NCI-H524 (cell line): ENCODE measurements at places on chromosomes 6 and 20.
A peak's percentile ranks its signal among the peaks of the same experiment; 100 is the strongest.

- DNase-seq: no peak
Observed at GRCh38 chr6:37972994-37973757, 153.6 kb downstream of the ZFAND3 start.

DNA sequence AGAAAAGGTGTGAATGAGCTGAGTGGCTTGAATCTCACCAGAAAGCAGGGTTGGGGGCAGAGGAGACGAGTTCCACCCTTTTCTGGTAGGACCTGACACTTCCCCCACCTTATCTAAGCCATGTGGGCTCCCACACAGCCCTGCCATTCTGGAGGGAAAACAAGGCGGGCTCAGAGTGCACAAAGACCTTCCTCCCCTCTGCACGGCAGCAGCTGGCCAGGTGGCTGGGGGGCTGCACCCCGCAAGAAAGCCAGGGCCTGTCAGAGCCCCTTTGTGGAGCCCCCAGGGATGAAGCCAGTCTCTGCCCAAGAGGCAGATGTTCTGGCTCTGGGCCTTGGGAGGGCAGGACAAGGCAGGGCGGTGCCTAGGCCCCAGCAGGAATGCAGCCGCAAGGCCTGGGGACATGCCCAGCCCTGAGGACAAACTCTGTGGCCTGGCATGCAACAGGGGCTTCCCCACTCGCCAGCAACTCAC is 48.4 kb upstream of the DSN1 start:
- DNase-seq: no peak

GRCh38 chr6:3867641-3868502 is 18.7 kb downstream of the FAM50B start:
- no peak for DNase-seq

DNA sequence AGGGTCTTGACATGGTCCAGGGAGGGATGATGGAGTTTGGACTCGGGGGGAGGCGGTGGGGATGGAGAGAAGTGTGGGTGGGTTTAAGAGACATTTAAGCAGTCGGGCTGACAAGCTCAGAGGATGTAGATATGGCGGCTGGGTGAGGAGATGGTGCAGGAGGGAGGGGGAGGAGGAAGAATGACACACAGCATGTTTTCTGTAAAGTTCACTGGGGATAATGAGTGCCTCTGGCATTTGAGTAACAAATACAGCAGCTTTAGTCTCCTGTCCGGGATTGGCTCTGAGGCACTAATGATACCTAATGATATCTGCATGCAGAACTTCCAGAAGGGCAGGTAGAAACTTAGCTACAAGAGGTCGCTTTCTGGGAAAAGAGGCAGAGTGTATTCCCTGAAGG is 107.8 kb downstream of the DHX35 start:
- no peak for DNase-seq

GRCh38 chr6:121847806-121848522 is 412.5 kb downstream of the GJA1 start:
- DNase-seq: peak; percentile 50

DNA sequence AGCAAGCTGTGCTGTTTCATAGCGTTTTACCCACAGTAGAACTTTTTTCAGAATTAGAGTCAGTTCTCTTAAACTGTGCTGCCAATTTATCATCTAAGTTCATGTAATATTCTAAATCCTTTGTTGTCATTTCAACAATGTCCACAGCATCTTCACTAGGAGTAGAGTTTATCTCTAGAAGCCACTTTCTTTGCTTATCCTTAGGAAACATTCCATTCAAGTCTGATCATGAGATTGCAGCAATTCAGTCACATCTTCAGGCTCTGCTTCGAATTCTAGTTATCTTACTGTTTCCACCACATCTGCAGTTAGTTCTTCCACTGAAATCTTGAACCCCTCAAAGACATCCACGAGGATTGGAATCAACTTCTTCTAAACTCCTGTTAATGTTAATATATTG is 12.5 kb downstream of the CTNNBL1 start:
- DNase-seq: no peak

DNA sequence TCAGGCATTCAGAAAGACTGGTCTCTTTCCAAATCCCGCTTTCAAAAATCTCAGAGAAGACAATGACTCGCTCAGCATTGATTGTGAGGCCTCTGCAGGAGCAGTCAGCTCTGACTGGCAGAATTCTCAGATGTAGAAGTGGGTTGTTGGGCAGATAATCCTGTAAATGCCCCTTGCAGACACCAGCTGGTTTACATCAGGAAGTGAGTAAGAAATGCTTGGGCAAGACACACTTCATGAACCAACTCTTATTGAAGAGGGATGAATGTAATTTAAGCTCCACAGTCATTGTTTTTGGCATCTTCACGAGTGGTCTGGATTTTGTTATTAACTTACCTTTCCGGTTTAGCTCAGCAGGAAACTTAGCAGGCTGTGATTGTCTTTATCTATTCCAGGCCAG is 166.6 kb downstream of the PLCB4 start:
- peak; percentile 95 for DNase-seq

DNA sequence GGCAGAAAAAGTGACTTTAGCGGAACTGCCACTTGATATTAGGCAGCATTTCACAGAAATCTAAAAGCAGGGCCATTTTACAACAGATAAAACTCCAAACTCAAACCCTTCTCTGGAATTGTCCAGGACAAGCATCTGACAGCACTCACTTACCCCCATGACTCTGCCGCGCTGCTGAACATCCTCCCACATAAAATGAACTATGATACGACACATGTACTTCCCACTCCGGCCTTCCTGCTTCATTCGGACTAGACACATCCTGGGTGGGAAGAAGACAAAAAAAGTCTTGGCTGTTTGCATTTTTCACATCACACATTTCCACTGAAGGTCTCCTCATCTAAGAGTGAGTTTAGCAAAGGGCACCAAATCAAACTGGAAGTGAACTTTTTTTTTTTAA is 54.8 kb upstream of the FAM83C start:
- DNase-seq: no peak

- no peak for DNase-seq
Observed at GRCh38 chr6:159395609-159396008, 226.4 kb downstream of the FNDC1 start.

- DNase-seq: no peak
Observed at GRCh38 chr6:37392821-37393220, 39.0 kb downstream of the RNF8 start.

DNA sequence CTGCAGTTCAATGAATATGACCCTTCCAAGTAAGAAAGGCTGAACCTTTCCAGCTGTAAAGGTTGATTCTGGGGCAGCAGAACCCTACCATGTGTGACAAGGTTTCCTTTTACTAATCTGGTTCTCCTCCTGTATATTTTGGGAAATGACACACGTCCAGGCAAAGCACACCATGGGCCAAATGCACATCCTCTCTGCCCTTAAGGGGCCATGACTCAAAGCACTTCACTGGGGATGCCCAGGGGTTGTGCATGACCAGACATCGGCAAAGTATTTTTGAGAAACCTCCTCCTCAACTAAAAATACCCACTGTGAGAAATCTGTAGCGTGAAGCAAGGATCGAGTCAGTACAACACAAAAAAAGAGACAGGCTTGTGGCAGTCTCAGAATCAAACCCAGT is 174.7 kb downstream of the BACH2 start:
- no peak for DNase-seq

DNA sequence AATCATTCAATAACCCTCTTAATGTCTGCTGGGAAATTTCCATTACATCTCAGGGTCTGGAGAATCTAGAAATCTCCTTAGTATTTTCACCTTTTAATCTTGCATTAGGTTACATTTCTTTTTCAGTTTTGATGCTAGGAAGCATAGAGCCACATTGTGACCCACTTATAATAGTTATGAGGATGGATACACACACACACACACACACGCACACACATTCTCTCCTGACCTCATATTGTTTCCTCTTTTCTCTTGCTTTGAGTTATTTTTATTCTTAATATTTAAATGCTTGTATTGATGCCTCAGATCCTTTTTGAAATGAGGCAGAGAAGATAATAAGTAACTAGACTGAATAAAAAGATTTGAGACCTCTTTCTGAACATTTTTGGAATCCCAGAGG is 128.4 kb downstream of the KLHL32 start:
- DNase-seq: no peak

GRCh38 chr20:57535297-57535696 is 10.4 kb upstream of the CTCFL start:
- no peak for DNase-seq

DNA sequence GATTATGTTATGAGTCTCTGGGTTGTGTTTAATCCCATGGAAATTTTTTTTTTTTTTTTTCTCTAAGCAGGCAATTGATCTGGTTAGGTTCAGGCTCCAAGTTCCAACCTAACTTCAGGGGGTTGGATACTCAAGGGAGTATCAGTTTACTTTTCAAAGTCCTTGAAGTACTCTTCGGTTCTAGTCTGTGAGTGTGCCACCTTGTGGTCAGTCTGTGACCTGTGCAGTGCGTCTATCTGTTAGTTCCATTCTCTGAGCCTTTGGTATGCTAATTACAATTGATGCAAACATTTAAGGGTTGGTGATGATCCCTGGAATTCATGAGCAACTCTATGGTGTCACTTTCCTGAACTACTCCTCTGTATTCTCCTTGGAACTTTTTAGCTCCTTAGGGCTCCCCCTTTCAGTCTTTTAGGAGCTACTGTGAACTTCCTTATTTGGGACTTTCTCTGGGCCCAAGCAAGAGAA is 342.0 kb downstream of the SOX4 start:
- DNase-seq: peak; percentile 60

GRCh38 chr20:47926731-47927130 is 141.4 kb upstream of the SULF2 start:
- no peak for DNase-seq

DNA sequence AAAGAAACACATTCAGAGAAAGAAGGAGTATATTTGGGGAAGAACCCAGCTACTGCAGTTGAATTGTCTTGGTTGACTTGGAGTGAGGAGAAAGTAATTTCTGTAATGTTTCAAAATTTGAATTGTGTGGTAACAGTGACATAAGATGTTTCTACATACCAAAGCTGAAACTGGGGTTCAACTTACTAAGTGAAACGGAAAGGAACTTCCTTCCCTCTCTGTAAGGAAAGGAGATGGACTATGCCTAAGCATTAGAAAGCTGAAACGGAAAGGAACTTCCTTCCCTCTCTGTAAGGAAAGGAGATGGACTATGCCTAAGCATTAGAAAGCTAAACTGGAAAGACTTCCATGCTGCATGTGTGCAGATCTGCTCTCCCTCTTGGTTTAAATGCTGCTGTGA is 46.0 kb downstream of the HUS1B start:
- no peak for DNase-seq

DNA sequence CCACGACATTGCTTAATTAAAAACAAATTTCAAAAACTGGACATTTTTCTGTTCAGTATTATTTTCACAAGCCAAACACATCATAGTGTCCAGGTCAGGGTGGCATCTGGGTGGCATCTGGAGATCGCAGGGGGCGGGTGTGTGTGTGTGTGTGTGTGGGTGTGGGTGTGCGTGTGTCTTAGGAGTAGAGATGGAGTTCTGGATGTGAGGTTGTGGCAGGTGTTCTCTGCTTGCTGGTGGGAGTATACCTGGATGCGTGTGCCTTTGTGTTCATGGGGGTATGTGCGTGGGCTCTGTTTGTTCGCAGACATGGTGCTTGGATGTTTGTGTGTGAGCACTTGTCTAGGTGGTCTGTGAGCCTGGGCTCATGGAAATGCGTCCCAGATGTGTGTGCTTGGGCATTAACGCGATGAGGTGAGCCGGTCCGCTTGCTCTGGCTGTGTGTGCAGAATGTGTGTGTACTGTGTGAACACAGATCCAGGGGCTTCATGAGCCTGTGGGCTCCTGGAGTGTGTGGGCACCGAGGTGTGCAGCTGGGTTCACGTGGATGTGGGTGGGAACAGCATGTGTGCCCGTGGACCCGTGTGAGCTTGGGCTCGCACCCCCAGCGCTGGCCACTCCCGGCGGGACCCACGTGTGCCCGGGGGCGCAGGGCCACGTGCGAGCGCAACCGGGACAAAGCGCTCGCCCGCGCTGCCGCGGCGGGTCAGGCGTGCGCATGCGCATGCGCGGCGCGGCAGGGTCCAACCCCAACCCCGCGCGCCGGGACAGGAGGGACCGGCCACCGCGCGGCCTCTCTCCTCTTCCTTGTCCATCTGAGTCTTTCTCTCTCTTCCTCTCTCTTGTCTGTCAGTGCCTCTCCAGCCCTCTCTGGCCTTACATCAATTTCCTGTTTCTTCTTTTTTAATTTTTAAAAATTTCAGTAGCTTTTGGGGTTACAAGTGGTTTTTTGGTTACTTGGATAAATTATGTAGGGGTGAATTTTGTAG is 60.4 kb downstream of the SRC start:
- peak; percentile 50 for DNase-seq

DNA sequence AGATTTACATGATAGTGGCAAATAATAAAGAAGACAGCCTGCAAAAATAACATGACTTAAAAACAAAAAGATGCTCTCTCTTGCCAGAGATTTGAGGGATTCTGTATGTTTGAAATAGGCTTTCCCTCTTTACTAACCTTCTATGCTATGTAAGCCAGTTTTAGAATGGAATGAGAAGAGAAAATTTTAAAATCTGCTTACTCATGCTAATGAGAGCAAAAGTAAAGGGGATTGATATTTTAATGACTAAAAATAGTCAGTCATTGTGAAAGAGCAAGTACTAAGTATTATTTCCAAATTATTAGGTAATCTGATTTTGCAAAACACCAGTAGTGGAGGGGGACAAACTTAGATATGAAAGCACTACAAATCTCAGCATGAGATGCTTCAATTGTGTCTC is 563.3 kb upstream of the ADGRB3 start:
- DNase-seq: no peak

GRCh38 chr6:149471801-149472200 is 13.0 kb downstream of the ZC3H12D start:
- no peak for DNase-seq

DNA sequence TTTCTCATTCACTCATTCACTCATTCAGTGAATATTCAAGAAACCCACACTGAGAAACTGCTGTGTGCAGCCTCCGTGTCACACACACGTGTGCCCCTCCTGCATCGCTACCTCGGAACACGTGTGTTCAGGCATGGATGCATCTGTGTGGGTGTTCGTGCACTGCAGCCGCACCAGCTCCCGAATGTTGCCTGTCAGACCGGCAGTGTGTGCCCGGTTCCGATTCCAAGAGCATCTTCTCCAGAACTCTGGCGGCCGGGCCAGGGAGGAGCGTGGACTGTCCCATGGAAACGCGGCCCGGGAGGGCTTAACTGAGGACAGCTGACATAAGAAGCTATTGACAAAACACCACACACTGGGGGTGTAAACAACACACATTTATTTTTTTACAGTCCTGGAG is 216.0 kb downstream of the DLL1 start:
- no peak for DNase-seq

GRCh38 chr6:18488526-18489270 is 101.5 kb downstream of the RNF144B start:
- no peak for DNase-seq

DNA sequence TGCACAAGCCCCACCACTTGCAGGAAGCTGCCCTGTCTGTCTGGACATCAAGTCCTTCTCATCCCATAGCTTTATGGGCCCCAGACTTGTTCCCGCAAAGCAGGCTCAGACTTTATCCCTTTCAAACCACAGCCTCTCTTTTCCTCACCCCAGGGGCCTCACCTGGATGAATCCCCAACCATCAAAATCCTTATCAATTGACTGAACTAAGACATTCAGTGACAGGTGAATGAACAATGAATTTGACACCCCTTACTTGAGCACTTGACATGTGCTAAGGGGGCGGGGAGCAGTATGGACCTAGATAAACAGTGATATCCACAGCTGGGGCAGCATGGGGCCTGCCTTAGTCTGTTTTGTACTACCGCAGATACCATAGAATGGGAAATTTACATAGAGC is 5.0 kb downstream of the RAB44 start:
- DNase-seq: no peak
